ENCODE measurements at places on chromosomes 3 and 15.

GRCh38 chr15:66508293-66508883 is 3.3 kb downstream of the ZWILCH start:
- no peak for DNase-seq

- DNase-seq = no peak
These were observed 799 bp downstream of the VPS33B start for GRCh38 chr15:91021516-91022074.

GRCh38 chr3:168212664-168213285 is 117.1 kb upstream of the GOLIM4 start:
- no peak for DNase-seq

DNA sequence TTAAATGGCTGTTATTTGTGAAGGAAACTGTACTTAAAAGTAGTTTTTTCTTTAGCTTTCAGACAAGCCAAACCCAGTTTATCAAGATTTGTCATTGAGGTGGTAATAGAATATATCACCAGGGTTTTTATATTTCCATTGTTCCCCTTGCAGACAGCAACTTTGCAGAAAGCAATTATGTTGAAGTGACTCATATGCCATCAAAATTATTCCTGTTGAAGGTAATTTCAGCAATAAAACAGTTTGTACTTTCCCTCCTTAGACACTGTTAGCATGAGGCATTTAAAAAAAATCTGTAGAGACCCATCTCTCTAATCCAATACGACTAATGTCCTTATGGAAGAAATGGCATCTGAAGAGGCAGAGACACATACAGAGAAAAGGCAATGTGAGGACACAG is 219.0 kb downstream of the NFKBIZ start:
- DNase-seq = no peak

DNA sequence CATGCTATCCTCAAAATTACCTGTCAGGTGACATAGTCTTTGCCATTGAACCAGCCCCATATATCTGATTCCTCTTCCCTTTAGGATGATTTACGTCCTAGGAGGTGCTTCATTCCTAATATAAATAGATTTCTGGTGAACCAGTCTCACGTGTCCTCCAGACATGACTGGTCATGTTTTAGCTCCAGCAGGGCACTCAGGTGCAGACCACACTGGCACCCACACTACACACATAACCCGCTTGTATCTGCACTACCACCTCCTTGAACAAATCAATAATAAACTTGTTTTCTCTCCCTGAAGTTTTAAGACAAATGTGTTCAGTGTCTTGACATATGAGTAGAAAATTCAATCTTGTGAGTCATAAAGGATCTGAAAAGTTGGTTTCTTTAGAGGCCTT is 155.5 kb downstream of the GOLIM4 start:
- DNase-seq = no peak

GRCh38 chr15:66644000-66644787 is 57.8 kb upstream of the SMAD6 start:
- DNase-seq = no peak

DNA sequence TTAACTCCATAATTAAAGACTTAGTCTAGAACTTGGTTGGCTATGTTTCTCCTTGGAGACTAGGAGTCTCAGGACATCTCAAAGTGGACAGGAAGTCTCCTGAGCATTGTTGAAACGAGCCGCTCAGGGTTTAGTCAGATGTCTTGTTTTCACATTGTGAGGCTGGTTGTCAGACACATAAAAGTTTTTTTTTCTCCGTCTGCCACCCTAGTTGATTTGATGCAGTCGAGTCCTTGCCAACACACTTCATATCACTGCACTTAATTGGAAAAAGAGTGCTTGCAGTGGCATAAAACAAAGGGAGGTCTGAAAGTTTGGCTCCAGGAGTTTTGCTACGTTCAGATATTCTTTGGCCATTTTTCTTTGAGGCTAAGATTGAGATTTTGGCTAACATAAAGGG is 92.9 kb downstream of the USP13 start:
- no peak for DNase-seq

DNA sequence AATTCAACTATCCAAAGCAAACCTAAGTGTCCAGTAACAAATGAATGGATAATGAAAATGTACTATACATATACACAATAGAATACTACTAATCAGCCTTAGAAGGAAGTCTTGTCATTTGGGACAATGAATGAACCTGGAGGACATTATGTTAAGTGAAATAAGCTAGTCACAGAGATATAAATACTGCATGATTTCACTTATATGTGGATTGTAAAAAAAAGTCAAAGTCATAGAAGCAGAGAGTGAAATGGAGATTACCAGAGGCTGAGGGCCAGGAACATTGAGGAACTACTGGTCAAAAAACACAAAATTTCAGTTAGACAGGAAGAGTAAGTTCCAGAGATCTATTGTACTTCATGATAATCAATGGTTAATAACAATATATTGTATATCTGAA is 33.6 kb downstream of the MYO5A start:
- no peak for DNase-seq

DNA sequence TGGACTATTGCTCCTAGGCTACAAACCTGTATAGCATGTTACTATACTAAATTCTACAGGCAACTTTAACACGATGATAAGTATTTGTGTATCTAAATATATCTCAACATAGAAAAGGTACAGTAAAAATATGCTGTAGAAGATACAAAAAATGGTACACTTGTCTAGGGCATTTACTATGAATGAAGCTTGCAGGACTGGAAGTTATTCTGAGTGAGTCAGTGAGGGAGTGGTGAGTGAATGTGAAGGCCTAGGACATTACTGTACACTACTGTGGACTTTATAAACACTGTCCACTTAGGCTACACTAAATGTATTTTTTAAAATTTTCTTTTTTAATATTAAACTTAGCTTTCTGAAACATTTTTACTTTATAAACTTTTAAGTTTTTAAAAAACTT is 140.5 kb upstream of the SGO1 start:
- DNase-seq = no peak

- DNase-seq = no peak
These were observed 22.6 kb upstream of the DUSP7 start for GRCh38 chr3:52078781-52079560.

DNA sequence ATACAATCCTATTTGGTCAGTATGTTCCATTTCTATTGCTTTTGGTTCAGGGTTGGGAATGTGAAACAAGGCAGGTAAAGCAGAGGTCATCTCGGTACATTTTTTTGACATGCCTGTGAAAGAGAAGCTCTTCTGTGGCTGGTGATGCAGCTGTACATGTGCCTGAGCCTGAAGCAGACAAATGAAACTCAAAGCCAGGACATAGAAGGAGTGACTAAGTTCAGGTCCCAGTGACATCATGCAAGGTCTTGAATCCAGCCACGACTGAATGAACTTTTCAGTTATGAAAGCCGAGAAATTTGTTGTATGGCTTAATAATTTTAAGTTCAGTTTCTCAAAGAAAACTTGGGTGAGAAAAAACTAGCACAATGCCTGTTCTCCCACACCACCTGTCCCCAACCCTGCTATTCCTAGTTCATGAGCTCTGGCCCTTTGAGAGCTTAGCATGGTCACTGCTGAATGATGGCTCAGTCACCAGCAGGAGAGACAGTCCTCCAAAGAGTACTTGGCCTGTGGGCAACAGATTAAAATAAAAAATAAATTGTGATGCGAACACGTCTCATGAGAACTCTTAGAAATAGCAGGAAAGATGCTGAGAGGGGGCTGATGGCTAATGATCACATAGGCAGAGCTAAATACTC is 600.2 kb upstream of the GRM7 start:
- no peak for DNase-seq

DNA sequence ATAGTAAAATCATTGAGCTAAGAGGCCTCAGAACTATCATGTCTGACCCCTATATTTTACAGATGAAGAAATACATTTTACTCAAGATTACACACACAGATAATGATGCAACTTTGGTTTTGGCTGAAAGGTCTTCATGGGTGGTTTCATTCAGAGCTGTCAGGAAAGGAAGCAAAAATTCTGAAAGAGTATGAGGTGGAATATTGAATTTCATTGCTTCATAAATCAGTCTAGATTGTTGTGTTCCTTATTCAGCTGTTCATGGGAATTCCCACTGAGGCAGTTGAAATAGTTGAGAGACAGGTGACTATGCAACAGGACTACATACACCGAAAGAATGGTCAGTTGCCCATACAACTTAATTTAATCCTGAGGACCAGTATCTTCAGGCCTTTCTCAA is 39.4 kb downstream of the CD200 start:
- DNase-seq = peak; percentile 19

DNA sequence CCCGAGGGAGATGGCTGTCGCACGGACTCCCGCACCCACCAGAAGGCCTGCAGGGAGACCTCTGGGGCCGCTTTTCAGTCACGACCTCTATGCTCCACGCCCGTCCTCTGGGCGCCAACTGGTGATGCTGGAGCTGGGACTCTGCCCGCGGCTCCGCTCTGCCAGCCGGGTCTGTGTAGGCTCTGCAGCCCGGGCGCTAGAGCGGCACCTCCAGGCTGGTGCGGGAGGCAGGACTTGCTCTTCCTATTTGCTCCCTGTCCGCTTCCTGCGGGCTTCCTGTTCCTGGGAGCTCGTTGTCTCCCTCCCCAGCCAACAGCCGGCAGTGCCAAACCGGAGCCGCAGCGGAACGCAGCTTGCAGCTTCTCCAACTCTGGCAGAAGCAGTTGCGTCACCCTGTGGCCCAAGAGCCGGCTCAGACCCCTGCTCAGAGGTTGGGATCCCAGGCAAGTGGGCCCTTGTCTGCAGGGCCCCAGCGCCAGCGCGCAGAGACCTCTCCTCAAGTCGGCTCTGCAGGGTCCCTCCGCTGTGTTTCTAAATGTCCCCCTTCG is 285.9 kb downstream of the XXYLT1 start:
- DNase-seq = peak; percentile 78

- no peak for DNase-seq
These were observed 294.3 kb downstream of the THSD4 start for GRCh38 chr15:71409541-71409940.

GRCh38 chr15:44243141-44243540 is 45.4 kb upstream of the GOLM2 start:
- DNase-seq = no peak

DNA sequence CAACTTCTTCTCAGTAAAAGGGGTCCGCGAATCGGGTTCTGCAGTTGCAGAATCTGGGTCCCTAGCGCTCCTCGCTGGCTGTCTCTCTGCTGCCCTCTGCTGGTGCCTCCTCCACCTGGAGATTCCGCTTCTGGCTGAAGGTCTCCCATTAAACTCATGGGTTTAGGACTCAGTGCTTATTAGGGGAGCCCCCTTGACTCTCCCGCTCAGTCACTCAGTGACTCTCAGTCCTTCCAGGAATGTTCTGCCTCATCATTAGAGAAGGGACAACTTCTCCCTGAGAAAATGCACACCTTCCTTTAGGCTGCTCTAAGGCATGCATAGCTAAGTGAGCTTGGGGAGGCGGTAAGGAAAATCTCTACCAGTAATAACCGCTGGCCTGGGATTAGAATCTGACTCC is 7.1 kb downstream of the CPN2 start:
- peak; percentile 81 for DNase-seq

DNA sequence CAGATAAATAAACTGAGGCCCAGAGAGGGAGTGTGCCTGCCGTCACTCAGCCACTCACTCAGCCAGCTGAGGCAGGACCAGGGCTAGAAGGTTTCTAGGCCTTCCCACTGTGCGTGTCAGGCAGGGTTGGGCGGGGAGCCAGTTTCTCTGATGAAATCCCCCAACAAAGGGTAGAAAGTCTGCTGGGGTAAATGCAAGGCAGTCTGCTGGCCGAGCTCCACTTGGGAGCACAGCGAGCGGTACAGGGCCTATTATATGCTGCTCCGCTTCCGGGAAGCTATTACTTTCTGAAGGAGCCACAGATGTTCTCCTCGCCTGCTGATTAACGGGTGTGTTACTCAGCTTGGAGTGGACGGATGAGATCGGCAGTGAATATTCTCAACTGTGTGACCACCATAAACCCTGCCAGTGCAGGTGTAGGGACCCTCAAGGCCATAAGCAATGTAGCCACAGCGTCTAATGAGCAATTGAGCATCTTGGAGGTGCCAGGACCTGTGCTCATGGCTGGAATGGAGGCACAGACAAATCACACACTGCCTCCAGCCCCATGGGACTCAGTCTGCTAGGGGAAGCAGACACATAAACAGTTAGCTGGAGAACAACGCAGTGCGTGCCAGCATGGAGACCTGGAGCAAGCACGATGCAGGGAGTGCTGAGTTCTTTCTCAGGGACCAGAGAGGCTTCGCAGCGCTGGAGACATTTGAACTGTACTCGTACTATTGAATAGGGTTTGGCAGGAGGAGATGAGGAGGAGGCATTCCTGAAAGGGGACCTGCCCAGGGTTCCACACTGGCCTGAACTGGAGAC is 42.1 kb downstream of the CORO2B start:
- no peak for DNase-seq

GRCh38 chr15:65641768-65642475 is 20.2 kb downstream of the SLC24A1 start:
- no peak for DNase-seq

DNA sequence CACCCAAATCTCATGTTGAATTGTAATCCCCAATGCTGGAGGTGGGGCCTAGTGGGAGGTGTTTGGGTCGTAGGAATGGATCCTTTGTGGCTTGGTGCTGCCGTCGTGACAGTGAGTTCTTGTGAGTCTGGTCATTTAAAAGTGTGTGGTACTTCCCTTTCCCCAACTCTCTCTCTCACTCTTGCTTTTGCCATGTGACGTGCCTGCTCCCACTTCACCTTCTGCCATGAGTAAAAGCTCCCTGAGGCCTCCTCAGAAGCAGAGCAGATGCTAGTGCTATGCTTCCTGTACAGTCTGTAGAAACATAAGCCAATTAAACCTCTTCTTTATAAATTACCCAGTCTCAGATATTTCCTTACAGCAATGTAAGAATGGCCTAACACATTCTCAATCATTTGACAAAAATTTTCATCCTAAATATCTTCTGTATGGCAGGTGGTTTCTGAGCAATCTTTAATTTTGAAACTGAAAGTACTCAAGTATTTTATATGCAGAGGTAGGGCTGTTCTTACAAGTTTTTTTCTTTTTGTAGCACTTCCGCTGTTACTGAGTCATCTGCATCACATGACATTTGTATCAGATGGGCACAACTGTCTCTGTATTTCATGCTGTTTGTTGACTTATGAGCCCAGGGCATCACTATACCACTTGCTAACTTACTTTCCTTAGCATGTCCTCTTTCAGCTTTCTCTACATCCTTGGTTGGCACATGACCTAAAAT is 8.8 kb downstream of the RPL39L start:
- DNase-seq = no peak
